Uterine smooth muscle cell (primary cell): ENCODE measurements at places on chromosomes 16 and 17. TPM values are rescaled to one million over a fixed set of nuclear protein-coding genes. Genes with fewer than 3 reads are reported as not detected.

KRTAP2-3 gene
- 0.12 and 1.00 TPM in 2 replicates for total RNA-seq

MPO gene
- not detected in 2 replicates for total RNA-seq

OTOP2 gene
- total RNA-seq = not detected in 2 replicates

NEUROD2 gene
- total RNA-seq = not detected in 2 replicates

CRYBA1 gene
- not detected in 2 replicates for total RNA-seq
